ENCODE measurements at places on chromosomes 16 and 17.

GRCh38 chr17:43467981-43468581 lies 15.7 kb upstream of the DHX8 start:
- no peak for DNase-seq

- peak; percentile 16 for DNase-seq
These were observed 153.1 kb upstream of the NOG start for GRCh38 chr17:56440419-56440818.

DNA sequence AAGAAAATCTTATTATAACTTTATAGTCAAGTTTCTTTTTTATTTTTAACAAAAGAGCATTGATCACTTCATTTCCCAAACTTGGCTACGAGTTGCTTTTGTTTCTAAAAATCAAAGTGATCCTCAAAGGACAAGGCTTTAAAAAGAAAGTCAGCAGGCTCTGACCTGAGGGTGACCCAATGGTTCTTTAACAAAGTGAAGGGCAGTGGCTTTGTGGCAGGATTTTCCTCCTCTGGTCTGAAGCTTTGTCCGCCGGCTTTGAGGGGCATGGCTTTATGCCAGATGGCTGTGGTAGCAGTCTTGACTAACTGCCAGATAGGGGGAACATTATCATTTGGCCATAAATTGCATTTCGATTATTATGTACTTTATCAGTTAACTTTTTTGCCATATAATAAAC lies 28.5 kb downstream of the IQCK start:
- no peak for DNase-seq

GRCh38 chr16:78045865-78046581 lies 23.7 kb downstream of the CLEC3A start:
- peak; percentile 36 for DNase-seq

DNA sequence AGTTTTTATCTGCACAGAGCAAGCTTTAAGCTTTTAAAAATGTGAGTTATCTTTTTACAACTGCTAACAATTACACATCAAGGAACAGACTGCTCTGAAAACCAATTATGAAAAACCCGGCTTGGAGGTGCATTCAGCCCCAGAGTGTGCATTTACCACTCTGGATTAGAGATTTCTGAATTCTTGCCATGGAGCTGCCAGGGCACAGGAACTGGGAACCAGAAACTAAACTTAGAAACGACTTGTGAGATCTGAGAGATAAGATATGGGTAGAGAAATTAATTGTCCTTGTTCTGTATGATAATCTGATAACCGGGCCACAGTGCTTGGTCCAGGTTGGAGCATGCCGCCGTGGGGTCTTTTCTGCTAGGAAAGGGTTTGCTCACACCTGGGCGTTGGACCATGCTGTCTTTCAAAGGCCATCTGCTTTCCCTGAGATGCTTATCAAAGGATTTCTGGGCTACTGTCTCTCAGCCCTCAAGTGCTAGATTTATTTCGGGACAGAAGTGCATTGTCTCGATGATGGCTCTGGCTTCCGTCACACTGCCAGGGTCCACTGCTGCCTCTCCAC lies 210.0 kb downstream of the MAF start:
- no peak for DNase-seq

DNA sequence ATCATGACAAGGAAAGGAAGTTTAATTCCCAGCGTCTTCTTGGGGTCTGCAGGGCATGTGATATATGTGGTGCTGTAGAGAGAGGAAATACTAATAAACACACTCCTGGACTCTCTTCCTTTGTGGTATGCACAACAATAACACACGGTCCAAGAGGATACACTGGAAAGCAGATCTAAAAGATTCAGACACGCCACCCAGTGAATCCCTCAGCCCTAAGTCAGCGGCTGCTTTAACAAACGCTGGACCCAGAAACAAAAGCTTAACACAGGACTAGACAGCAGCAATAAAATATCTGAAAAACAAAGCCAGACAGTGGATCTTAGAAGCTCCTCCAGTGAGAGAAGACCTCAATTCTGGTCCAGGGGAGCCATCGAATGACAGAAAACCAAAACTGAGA lies 13.1 kb downstream of the CFAP20 start:
- no peak for DNase-seq

DNA sequence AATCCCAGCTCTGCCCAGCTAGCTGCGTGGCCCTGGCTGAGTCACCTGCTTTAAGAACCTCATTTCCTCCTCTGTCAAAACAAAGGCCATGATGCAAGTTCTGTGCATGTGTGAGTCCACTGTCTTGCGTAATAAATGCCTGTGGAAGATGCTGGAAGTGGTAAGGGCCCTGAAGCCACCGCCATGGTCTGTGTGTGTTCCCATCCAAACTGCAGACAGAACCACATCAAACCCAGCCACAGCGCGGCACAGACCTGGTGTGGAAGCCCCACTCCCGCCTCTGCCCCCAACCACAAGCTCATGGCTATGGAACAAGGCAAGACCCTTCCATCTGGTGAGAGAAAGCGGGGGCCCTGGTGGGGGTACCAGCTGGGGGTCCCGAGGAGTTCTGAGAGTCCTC lies 26.0 kb downstream of the NECAB2 start:
- peak; percentile 71 for DNase-seq

DNA sequence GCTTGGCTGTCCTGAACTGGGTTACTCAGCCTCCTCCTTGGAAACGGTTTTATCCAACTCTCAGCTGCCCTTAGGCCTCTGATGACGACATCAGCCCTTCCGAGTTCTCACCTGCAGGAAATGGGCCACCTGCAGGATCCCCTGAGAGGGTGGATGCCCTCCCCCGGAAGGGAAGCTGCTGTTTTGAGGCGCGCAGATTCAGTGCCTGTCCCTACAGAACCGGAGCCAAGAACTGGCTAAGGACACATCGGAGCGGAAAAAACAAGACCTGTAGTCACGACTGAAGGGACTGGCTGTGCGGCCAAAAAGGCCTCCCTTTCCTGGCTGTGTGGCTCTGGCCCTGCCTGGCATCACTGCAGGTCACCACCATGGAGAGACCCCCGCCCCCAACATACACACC lies 11.7 kb upstream of the C16orf95 start:
- no peak for DNase-seq

GRCh38 chr16:50737420-50737959 lies 4.4 kb upstream of the CYLD start:
- DNase-seq: no peak

DNA sequence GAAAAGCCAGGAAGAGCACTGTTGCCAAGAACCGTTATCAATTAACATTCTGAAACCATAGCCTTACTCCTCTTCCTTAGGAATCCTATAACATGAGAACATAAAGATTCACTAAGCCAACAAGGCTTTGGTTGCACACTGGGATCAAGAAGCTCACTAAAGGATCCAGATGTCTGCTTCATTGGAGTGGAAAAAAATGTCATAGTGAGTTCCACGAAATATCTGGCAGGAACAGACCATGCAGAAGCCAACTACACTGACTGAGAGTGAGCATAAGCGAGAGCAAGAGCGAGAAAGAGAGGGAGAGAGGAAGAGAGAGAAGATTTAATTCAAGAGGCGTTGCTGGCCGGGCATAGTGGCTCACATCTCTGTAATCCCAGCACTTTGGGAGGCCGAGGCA lies 13.4 kb upstream of the MEIOC start:
- DNase-seq: no peak

GRCh38 chr16:67979955-67980678 lies at the start of gene DPEP3:
TSS of gene DPEP3 (minus strand) at chr16:67980499. CDS start at chr16:67980380, 119 bp downstream.
- no peak for DNase-seq

- DNase-seq: no peak
These were observed 24.9 kb downstream of the MXRA7 start for GRCh38 chr17:76685846-76686245.

GRCh38 chr16:81485824-81486539 lies 41.4 kb downstream of the CMIP start:
- DNase-seq: no peak

DNA sequence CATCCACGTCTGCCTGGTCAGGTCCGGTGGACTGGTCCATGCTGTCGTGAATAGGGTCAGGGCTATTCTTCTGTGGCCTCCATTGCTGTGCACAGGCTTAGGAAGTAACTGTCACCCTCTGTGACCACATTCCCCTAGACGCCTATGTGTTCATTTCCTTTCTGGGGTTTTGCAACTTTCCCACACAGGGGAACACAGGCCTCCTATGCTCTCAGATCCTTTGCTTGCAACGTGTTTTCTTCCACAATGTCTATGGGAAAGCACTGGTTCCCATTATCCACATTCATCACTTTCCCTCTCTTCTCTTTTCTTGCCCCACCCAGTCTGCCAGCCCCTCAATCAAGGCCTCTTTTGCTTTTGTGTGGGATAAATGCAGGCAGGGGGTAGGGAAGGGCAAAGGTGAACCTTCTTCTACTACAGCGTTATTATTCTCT lies 43.2 kb upstream of the DNAJA2 start:
- DNase-seq: no peak

DNA sequence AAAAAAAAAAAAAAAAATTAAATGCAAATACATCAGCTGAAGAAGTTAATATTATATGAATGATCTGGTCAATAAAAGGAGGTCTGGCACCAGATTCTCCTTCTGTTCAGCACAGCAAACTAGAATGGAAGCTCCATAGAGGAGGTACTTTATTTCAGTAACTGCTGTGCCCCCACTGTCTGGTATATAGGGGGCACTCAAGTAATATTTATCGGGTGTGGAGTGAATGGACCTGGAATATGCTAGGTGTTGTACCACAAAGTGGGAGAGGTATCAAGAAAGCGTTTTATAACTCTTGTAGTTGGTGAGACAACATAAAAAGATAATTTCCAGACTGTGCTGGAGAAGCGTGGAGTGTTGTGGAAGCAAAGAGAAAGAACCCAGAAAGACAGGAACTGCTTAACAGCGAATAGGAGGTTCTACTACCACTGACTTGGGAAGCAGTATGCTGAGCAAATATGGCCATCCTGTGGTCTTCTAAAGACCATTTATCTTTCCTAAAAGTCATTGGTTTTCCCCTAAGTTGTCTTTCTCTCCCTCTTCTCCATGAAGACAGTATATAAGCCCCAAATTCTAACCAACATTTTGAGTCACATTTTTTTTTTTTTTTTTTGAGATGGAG lies 12.2 kb upstream of the PRKCA start:
- DNase-seq: no peak

DNA sequence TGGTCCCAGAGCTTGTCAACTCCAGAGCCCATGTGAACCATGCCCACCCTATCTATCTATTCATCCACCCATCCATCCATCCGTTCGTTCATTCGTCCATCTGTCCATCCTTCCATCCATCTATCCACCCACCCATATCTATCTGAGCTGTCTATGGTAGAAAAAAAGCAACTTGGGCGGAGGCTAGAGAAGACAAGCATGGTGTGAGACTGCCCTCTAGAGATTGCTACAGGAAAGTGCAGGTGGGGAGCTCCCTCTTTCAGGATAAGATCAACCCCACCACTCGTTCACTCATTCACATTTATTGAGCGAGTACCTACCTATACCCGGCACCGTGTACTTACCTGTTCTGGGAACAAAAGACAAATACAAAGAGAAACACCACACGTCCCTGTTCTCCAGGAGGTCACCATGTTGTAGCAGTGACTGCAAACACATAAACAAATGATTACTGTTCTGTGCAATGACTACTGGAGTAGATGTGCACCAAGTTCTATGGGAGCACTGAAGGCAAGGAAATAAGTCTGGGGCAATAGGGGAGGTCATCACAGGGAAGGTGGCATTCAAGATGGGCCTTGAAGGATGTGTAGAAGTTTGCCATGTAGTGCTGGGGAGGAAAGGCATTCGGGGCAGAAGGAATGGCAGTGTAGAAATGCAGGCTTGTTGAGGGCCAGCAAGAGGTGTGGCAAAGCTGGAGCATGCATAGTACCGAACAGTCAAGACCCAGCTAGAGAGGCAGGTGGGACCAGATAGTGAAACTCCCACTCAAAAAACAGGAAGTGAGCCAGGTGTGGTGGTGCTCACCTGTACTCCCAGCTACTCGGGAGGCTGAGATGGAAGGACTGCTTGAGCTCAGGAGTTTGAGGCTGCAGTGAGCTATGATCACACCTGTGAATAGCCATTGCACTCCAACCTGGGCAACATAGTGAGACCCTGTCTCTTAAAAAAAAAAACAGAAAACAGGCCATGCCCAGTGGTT lies 13.4 kb upstream of the ATP5MC1 start:
- peak; percentile 94 for DNase-seq

- DNase-seq: no peak
These were observed 1.6 kb downstream of the RANGRF start for GRCh38 chr17:8290043-8290442.

GRCh38 chr16:74867281-74867849 lies 92.7 kb upstream of the FA2H start:
- no peak for DNase-seq

DNA sequence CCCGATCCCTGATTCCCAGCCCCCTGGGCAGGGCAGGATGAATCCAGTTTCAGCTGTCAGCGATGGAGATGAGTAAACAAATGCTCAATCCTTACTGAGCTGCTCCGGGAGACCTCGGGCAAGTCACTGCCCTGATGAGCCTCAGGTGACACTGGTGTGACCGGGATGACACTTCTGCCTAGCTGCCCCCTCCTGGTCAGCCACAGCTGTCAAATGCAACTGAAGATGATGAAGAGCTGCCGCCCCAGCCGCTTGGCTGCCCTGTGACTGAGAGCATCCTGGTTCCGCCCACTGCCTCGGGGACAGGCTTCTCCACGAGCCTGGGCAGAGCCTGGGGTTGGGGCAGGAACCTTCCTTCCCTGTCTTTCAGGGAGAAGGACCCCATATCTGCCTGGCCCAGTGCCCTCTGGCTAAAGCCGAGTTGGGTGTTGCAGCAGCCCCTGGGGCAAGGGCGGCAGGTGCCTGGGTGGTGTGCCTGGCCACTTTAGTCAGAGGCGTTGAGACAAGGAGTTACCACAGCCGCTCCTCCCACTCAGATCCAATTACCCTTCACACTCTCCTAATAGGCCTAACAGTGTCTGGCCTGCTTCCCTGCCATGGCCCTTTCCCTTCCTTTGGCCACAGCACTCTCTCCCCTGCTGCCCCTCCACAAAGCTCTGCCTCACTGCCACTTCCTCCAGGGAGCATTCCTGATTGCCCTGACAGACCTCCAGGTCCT lies 5.5 kb downstream of the CCL17 start:
- DNase-seq: no peak

- DNase-seq: peak; percentile 95
These were observed 7.3 kb upstream of the VEZF1 start for GRCh38 chr17:57995076-57995956.

GRCh38 chr17:6160911-6161855 lies 91.0 kb downstream of the WSCD1 start:
- DNase-seq: no peak

GRCh38 chr17:39867084-39867879 lies 720 bp upstream of the ZPBP2 start:
- no peak for DNase-seq

GRCh38 chr17:45435481-45435880 lies 2.8 kb upstream of the ARHGAP27 start:
- no peak for DNase-seq

DNA sequence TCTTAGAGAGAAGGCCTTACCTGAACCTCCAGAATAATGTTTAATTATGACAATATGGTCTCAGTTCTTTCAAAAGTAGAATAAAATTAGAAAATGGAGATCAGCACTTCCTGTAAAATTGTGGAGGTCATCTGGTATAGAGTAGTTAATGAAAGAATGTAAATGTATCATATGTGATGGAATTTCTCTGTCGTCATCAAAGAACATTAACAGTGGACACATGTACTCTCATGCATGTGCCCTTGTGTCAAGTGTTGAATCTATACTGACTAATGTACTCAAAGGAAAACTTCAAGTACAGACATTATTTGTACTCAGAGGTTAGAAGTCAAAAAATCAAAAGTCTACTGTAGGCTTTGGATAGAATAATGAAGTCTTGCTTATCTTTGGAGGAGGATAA lies 129.2 kb upstream of the MYOCD start:
- DNase-seq: no peak

- DNase-seq: no peak
These were observed 7.1 kb downstream of the ECI1 start for GRCh38 chr16:2244301-2244700.

- DNase-seq: no peak
These were observed 87.5 kb upstream of the HLF start for GRCh38 chr17:55177159-55177854.

Measured in A549 (cell line).